ENCODE measurements at places on chromosomes 5 and 9.

DNA sequence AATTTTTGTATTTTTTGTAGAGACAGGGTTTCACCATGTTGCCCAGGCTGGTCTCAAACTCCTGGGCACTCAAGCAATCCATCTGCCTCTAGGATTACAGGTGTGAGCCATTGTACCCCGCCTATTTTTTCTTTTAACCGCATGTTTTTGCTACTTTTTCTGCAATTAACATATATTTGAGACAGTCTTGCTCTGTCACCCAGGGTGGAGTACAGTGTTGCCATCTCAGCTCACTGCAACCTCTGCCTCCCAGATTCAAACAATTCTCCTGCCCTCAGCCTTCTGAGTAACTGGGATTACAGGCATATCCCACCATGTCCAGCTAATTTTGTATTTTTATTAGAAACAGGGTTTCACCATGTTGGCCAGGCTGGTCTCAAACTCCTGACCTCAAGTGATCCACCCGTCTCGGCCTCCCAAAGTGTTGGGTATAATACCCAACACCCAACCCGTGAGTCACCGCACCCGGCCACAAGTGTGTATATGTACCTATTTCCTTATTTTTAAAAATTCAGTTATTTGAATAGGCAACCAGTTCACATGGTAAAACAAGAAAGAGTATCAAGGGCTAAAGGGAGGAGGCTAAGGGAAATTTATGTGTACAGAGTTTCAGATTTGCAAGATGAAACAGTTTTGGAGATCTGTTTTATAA, 13.3 kb downstream of the PHAX start:
- DNase-seq: no peak

GRCh38 chr9:14212697-14213420, 101.1 kb downstream of the NFIB start:
- DNase-seq: no peak

DNA sequence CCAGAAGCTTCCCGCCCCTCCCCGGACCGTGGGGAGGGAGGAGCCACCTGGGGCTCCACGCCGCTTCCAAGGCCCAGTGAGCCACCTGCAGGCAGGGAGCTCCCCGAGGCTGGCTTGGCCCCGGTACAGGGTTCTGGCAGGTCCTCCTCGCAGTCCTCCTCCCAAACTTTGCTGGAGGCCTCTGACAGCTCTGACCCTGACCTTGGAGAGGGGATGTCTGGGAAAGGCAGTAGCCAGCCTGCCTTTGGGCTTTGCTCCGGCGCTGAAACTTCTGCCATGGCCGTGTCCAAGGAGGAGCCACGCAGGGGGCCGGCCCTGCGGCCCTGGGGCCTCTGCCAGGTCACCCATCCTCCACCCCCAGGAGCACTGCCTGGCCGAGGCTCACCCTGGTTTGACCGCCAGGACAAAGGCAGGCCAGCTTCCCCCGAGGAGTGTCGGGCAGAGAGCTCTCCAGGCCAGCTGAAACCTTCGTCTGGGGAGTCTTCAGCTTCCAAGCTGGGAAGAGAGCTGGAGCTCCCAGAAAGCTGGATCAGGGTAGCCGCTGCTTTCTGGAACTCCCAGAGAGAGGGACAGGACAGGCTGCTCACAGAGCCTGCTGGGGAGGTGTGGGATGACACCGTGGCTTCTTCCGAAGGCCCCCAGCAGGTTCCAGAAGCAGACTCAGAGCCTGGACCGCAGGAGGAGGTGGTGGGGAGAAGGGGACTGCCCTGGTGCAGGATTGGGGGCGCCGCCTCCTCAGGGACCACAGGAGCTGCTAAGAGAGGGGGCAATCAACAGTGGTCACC, 9.0 kb upstream of the QSOX2 start:
- no peak for DNase-seq

- no peak for DNase-seq
Observed at GRCh38 chr5:80033513-80033912, 1.6 kb upstream of the THBS4 start.

- DNase-seq: no peak
Observed at GRCh38 chr9:121395558-121395957, 25.5 kb upstream of the STOM start.

- DNase-seq: no peak
Observed at GRCh38 chr5:112915831-112916230, 6.2 kb downstream of the REEP5 start.

DNA sequence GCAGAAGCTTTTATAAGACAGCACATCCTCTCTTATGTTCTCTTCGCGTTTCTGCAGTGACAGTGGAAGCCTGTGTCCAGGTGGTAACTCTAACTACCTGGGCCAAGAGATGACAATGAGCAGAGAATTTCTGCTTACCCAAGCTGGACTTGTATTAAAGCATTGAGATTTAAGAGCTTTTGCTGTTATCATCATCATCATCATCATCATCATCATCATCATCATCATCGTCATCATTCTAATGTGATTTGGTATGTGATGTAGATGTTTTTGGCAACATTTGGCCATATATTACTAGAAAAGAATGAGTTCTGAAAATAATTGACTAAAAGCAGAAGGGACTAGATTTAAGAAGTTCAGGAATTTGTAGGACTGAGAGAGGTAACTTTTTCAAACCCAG, 401.3 kb downstream of the BRINP1 start:
- no peak for DNase-seq

Measured in head of caudate nucleus (tissue), 42 donors.